D721Med (cell line): ENCODE measurements at places on chromosomes 5 and 9.

DNA sequence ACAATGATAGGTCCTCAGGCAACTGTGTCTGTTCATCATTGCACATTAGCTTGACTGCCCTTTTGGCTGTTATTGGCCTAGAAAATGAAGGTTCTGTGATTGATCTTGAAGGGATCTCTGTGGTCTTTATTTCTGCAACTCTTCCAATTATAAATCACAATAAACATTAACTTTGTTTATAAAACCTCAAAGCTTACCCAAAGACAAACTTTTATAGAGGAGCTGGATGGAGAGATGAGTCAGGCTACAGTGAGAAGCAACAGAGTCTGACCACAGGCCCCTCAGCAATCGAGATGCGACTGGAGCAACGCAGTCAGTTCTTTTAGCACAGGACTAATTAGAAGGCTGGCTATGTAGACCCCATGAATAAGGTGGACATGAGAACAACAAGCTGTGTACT lies 5.3 kb downstream of the MACROH2A1 start:
- DNase-seq = no peak

DNA sequence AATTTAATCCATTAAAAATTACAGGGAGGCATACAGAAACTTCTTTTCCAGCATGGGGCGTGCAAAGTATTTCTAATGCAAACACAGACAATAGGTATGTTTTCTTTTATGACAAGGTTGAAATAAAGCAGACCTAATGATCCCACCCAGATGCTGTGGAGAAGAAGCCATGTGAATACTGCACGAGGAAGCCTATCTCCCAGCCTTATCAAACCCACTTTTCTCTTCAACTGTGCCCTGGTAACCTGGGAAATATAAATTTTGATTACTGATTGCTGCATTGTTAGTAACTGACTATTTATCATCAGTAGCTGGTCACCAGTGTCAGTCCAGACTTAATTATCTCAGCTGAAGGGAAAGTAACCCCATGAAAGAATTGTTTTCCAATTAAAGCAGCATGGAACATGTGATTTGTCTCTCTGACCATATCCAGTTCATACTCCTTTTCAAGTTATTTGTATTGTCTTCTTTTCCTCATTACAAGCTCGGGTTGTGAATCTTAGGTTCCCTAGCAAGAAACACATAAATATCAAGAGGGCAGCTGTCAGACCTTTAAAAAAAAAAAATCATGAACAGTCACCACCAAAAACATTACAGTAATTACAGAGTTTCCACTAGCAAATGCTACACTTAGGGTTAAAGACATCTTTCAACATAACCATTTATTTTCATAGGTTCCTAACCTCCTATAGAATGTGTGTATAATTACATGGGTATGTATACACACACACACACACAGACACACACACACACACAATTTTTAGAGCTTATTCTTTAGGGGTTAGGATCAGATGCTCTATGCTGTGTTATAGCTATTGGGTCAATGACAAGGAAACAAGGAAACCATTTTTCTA lies 50.3 kb downstream of the SEMA6A start:
- DNase-seq = no peak

DNA sequence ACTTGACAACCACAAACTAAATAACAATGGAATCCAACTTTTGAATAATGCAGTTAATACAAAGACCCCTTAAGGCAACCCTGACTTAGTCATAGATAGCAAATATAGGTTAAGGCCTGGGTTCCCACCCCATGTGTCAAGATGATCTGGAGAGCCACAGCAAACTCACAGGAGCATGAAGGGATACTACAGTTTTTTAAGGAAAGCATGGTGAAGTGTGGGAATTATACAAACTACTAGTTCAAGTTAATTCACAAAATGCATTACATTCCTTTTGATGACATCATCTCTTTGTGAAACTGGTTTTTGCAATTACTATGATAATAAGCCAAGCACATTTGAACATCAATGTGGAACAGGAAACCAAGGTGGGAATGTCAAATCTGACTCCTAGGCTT lies 50.6 kb downstream of the LHFPL2 start:
- DNase-seq = no peak

DNA sequence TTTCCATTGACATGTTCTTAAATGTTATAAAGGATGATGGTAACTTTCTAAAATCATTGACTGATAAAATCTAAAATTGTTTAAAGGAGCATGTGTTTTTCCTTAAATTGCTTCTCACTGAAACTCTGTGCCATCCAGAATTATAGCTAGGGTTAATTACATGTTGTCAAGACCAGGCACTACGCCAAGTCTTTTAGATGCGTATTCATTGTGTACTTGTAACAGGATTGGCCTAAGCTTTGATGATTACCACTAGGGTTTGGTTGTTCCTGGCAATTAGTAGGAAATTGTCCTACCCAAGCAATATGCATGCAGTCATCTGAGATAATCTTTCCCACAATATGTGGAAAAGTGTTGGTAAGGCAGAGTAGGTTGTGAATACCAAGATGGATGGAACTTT lies 43.8 kb downstream of the PRKACG start:
- DNase-seq = no peak

DNA sequence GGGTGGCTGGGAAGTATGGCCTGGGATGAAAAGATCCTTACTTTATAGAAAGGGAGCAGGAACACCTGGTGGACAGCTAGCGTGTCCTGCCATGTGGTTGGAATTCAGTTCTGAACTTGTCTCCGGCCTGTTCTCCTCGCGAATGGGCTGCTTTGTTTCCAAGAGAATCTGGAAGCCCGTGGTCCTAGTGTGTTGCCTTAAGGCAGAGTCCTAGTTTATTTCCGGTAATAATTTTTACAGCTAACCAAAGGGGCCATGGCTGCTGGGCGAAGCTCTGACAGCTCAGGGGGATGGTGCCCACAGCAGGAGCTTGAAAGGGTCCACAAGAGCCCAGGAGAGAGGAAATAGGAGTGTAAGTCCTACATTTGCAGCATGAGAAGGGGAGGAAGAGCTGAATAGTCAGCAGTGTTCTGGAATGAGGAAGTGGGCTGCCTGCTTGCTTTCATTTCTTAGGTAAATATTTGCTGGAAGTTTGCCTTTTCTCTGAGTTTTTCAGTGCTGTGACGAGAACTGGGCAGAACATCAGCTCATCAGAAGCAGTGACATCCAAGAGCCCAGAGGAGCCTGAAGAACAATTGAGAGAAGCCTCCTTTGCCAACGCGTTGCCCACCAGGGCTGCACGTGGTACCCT lies 13.1 kb upstream of the IGFBPL1 start:
- no peak for DNase-seq

- DNase-seq = no peak
Observed at GRCh38 chr5:157734436-157734835, 3.2 kb downstream of the THG1L start.
